ENCODE measurements at places on chromosomes 6 and 20.
A peak's percentile ranks its signal among the peaks of the same experiment; 100 is the strongest.

- H3K4me1 ChIP-seq = peaks cover 39% of the 10 kb centered on the region
- H3K27me3 ChIP-seq = no peaks in the 10 kb centered on the region
- H3K4me3 ChIP-seq = peak overlapping the region; percentile 57
- no peak overlapping the region for H3K27ac ChIP-seq
- no peaks in the 10 kb centered on the region for H3K36me3 ChIP-seq
- peak; percentile 77 for DNase-seq
Measured at GRCh38 chr6:90184334-90185298, 112.0 kb downstream of the BACH2 start.

DNA sequence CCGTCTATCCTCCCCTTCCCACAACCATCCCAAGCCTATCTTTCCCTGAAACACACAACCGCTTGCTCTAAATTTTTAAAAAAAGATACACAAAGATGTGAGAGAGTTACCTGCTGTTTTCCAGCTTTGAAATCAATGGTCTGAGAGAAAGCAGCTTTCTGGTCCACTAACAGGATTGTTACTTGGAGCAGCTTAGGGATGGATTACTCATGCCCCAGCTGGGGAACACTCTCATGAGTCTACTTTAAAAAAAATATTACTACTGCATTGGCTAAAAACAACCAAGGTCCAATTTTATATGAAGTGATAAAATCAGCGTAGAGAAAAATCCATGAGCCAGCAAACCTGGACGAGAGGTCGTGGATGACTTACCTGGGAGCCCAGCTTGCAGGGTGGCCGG lies 29.6 kb upstream of the FOXC1 start:
- H3K36me3 ChIP-seq = no peaks in the 10 kb centered on the region
- DNase-seq = no peak
- H3K27me3 ChIP-seq = no peaks in the 10 kb centered on the region
- no peak overlapping the region for H3K4me3 ChIP-seq
- H3K27ac ChIP-seq = no peak overlapping the region

DNA sequence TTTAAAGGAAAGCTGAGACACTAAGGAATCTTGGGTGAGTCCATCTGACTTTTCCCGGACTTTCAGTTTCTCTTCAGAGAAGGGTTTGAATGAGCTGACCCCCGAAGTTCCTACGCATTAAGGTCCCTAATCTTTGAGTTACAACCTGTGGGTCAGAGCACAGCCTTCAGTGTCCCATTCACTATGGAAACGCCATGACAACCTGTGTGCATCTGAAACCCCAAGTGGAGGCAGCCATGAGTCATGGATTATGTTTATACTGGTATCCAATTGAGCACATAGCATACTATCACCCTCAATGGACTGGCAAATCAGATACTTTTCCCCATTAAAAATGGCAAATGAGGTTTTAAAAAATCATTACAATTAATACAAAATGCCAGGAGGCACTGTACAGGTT lies 11.4 kb downstream of the MYLK4 start:
- no peak overlapping the region for H3K27ac ChIP-seq
- no peaks in the 10 kb centered on the region for H3K27me3 ChIP-seq
- no peaks in the 10 kb centered on the region for H3K36me3 ChIP-seq
- H3K4me3 ChIP-seq = no peak overlapping the region
- peak; percentile 72 for DNase-seq

DNA sequence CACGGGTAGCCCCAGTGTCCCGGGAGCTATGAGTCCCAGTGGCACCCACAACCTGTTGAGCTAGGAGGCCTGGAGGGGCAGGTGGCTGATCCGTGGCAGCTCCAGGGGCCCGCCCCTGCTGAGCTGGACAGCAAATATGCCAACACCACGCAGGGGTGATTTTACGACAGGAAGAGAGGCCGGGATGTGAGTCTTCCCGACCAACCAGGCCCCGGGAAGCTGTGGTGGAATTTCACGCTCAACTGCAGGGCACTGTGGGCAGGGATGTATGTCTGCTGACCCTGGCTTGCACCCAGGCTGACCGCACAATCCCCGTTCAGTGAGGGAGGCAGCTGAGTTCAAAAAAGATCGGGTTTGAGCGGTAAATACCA lies 183.9 kb downstream of the ERMARD start:
- H3K4me1 ChIP-seq = no peaks in the 10 kb centered on the region
- no peak for DNase-seq

- peaks cover 28% of the 10 kb centered on the region for H3K27me3 ChIP-seq
- no peaks in the 10 kb centered on the region for H3K4me1 ChIP-seq
- H3K36me3 ChIP-seq = no peaks in the 10 kb centered on the region
- H3K4me3 ChIP-seq = no peak overlapping the region
- H3K27ac ChIP-seq = no peak overlapping the region
- DNase-seq = peak; percentile 6
Measured at GRCh38 chr20:47124181-47124717, 229.6 kb downstream of the EYA2 start.

- H3K36me3 ChIP-seq = peaks cover 19% of the 10 kb centered on the region
- H3K4me3 ChIP-seq = no peak overlapping the region
- no peaks in the 10 kb centered on the region for H3K4me1 ChIP-seq
Measured at GRCh38 chr6:152267967-152268845, 369.0 kb downstream of the SYNE1 start.

DNA sequence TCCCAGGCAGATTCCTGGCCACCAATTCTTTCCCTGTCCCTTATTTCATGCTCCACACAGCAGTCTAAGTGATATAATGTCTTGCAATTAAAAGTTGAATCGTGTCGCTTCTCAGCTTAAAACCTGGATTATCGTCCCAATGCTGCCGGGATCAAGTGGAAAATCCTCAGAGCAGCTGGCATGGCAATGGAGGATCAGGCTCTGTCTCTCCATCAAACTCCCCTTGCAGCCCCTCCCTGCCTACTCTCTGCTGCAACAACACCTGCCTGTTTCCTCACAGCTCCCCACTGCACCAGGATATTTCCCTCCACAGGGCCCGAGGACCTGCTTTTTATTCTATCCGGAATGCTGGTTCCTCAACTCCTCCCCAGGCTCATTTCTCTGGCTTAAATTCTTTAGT lies 277.1 kb downstream of the SYNE1 start:
- no peaks in the 10 kb centered on the region for H3K27me3 ChIP-seq
- no peaks in the 10 kb centered on the region for H3K36me3 ChIP-seq
- H3K27ac ChIP-seq = no peak overlapping the region
- no peak overlapping the region for H3K4me3 ChIP-seq

DNA sequence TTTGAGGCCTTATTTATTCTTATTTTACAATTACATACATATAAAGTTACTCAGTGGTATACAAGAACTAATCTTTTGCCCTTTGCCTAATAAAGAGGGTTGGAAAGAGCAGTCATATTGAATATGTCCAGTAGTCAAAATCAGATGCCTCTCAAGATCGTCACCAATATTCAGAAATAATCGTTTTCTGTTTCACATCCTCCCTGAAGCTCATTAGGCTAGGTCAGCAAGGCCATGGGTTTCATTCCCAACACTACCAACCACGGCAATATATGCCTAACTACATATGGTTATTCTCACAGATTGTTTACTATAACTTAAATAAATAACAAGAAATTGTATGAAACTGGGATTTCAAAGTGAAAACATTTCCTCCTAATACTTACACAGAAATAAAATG lies 167.2 kb upstream of the MANEA start:
- DNase-seq = no peak
- no peaks in the 10 kb centered on the region for H3K4me1 ChIP-seq
- H3K4me3 ChIP-seq = no peak overlapping the region
- no peaks in the 10 kb centered on the region for H3K27me3 ChIP-seq
- no peaks in the 10 kb centered on the region for H3K36me3 ChIP-seq

Measured in common myeloid progenitor, CD34-positive (primary cell).